Heart left ventricle (tissue), 16 donors: ENCODE measurements at places on chromosomes 5 and 9. TPM values are rescaled to one million over a fixed set of nuclear protein-coding genes. Genes with fewer than 3 reads are reported as not detected.

DNA sequence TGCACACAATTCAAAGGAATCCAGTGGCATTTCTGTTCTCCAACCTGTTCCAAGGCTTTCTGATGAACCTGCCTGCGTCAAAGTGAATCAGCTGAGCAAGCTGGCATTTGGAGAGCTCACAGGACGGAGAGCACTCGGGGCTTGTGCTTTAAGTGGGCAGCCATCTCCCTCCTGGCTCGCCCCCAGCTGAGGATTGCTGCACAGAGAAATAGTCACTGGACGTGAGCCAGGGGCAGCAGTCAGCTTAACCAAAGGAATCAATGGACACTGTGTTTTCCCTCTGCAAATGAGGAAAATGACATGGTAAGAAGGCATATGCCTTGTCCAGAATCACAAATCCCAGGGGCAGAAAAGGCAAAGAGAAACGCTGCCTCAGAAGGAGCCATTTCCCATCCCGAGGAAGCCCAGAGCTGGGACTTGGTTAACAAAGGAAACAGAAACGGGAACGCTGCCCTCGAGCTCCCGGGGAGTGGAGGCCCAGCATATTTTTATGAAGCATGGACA lies 299.4 kb downstream of the ZSWIM6 start:
- peak; percentile 82 for DNase-seq
- H3K4me1 ChIP-seq, result peaks cover 16% of the 10 kb centered on the region

GRCh38 chr9:127935765-127936221 lies 1.9 kb downstream of the DPM2 start:
- DNase-seq, result no peak
- H3K4me1 ChIP-seq, result peaks cover 9% of the 10 kb centered on the region
- no peak overlapping the region for H3K4me3 ChIP-seq
- no peak overlapping the region for H3K27ac ChIP-seq

DNA sequence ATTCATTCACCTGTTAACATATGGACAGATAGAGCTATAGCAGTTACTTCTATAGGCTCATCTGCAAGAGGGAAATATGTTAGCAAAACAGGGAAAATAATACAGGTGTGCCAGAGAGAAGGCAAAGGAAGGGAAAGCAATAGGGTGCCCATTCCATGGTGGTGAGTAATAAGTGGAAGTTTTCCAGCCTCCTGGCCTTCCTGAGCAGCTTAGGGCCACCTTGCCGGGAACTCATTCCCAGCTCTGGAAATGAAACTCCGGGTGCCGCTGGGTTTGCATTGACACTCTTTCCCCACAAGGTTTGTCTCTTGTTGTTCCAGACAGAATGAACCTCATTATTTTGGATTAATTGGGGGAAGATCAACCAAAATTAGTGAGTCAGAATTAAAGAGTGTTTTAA lies 58.4 kb downstream of the SLC1A3 start:
- no peaks in the 10 kb centered on the region for H3K27me3 ChIP-seq
- H3K4me3 ChIP-seq, result no peak overlapping the region
- no peak for DNase-seq
- H3K27ac ChIP-seq, result peak overlapping the region; percentile 11
- no peaks in the 10 kb centered on the region for H3K4me1 ChIP-seq

- H3K27ac ChIP-seq, result peak overlapping the region; percentile 12
- H3K4me1 ChIP-seq, result peaks cover 12% of the 10 kb centered on the region
- no peaks in the 10 kb centered on the region for H3K27me3 ChIP-seq
- peak; percentile 22 for DNase-seq
- H3K36me3 ChIP-seq, result peaks cover 28% of the 10 kb centered on the region
Observed at GRCh38 chr5:95738072-95738471, 6.9 kb downstream of the RHOBTB3 start.

DNA sequence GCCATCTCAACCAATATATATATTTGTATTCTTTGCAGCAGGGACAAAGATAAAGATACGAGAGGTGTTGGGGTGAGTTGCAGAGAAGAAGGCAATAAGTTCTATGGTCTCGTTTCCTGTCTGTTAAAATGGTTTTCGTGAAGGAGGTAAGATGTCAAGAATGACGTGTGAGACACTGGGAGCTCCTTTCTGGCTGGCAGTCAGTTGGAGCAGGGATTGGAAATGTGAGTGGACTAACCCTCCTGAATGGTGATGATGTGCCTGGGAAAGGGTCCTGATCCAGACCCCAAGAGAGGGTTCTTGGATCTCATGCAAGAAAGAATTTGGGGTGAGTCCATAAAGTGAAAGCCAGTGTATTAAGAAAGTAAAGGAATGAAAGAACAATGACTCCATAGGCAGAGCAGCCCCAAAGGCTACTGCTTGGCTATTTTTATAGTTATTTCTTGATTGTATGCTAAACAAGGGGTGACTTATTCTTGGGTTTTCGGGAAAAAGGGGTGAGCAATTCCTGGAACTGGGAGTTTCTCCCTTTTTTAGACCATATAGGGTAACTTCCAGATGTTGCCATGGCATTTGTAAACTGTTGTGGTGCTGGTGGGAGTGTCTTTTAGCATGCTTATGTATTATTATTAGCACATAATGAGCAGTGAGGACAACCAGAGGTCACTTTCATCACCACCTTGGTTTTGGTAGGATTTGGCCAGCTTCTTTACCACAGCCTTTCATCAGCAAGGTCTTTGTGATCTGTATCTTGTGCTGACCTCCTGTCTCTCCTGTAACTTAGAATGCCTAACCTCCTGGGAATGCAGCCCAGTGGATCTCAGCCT lies 53.7 kb downstream of the SPATA31C2 start:
- no peaks in the 10 kb centered on the region for H3K36me3 ChIP-seq
- H3K4me1 ChIP-seq, result peaks cover under 1% of the 10 kb centered on the region
- no peaks in the 10 kb centered on the region for H3K27me3 ChIP-seq
- no peak for DNase-seq
- H3K27ac ChIP-seq, result no peak overlapping the region

The KCNIP1 gene
- total RNA-seq, result 0.52 TPM
